ENCODE measurements at places on chromosomes 3 and 15.

GRCh38 chr3:194128202-194128918 is 7.6 kb upstream of the HES1 start:
- DNase-seq = no peak

GRCh38 chr3:43867436-43868072 is 176.8 kb downstream of the ABHD5 start:
- DNase-seq = no peak

- DNase-seq = no peak
Measured at GRCh38 chr3:160196511-160197104, 28.6 kb upstream of the C3orf80 start.

DNA sequence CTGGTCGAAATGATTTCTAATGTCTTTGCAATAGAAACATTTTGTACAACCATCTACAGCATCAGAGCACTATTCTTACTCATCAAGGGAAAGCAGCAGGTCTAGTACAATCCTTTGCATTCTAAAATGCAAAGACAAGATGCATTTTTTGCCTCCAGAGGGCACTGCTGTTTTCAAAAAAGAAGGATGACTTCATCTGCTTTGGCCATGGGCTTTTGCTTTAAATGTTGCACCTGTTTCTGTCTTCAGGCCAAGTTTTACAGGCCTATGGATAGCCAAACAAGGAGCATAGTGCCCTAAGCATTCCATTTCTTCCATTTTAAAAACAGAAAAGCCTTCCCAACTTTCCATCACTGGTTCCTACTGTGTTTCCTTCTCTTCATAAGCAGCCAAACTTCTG is 3.4 kb downstream of the PARP9 start:
- no peak for DNase-seq
